ENCODE measurements at places on chromosomes 1 and 21.

DNA sequence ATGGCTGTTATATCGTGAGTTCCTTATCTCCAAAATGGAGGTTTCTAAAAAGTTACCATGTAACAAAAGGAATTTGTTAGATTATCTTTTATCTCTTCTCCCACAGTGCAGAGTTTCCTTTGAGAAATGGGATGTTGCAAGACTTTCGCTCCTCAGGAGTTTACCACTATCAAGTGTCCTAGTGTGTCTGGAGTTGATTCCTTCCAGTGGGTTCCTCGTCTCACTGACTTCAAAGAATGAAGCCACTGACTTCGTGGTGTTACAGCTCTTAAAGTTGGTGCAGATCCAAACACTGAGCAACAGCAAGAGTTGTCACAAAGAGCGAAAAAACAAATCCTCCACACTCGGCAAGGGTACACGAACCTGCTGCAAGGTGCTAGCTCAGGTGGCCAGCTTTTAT is 37.0 kb downstream of the SPAG17 start:
- no peak for DNase-seq

- DNase-seq = peak; percentile 90
These were observed 18.6 kb downstream of the AZIN2 start for GRCh38 chr1:33099290-33100118.

- DNase-seq = no peak
These were observed 36.5 kb upstream of the DENND1B start for GRCh38 chr1:197811769-197812168.

DNA sequence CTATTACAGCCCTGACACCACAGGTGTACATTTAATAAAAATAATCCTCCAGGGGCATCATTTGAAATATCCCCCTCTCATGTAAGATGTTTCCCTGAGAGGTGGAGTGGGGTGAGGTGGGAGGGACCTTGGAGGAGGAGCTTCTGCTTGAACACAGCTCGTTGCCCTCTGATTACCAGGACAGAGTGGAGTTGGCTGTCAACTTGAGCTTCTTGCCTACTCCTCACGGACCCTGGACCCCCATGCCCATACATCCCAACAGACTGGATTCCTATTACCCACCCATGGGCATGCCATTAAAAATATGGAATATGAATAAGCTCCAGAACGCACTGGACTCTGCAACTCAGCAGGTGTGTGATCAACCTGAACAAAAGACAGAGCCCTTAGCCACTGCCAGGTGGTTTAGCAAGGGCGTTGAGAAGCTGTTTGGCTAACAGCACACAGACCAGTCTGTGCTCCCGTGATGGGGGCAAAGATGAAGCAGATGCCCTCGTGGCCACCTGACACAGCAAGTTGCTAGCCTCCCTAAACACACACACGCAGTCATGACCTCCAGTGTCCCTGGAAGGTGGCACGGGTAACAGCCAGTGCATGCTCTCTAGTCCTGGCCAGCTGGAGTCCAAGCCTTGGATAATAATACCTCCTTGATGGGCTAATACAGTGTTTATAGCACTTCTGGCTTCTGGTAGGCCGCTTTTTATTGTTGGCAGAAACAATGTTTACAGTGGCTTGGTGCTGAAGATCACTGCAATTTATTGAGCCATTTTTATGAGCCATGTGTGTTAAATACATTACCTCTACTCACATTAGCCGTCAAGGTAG is 155.0 kb downstream of the TOMM20 start:
- DNase-seq = peak; percentile 7

GRCh38 chr1:66302815-66303214 is 231.1 kb upstream of the SGIP1 start:
- DNase-seq = no peak

DNA sequence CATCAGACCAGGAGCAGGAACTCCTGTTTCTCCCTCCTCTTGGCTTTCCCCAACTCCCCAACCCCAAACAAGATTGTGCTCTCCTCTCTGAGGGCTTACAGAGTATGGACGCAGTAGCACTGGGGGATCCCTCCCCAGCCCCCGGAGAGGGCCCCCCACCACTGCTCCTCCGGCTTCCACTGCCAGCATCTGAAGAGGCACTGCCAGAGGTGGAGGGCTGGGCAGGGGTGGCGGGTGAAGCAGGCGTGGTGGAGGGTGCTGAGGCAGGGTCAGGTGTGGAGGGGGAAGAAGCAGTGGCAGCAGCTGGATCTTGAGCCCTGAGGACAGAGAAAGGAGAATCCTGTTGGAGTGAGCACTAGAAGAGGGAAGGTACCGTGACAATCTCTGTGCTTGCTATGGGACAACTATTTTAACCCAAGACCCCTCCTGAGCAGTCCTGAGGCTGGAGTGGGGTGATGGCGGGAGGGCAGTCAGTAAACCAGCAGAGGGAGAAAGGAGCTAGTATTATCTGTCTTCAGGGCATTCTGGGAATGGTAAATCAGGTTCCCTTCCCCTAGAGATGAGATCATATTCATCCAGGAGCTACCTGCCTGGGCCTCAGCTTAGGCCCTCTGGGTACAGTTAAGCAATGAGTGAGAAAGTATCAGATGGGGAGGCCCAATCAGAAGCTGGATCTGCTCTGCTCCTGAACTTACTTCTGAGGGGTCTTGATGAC is 2.4 kb downstream of the UBQLN4 start:
- no peak for DNase-seq

GRCh38 chr1:26701995-26702679 is 6.3 kb downstream of the ARID1A start:
- DNase-seq = no peak

DNA sequence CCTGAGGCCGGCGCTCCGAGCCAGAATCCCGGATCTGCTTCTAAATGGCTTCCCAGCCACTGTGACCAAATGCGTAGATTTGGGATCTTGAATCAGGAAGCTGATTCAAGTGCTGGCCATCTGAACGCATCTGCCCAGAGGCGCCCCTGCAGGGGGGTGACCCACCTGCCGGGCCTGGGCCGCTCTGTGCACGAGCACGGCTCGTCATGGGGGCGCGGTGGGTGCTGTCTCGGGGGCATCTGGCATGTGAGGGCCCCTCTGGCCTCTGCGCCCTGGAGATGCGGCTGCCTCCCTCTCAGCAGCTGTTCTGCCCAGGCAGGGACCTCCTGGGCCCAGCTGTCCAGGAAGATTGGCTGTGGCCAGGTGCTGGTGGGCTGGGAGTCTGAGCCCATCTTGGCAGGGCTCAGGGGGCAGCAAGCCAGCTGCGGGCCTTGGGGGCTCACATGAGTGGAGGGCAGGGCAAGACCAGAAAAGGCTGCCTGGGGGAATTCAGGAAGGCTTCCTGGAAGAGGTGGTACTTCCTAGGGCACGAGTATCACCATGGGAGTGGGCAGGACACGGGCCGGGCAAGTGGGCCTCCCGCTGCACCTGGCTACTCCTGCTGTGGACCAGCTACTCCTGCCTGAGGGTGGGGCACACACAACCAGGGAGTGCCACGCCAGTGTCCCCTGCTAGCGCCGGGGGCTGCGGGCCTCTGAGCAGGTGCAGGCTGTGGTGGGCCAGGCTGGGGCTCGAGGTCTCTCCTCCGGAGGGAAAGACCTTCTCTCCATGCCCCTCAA is 25.1 kb downstream of the PLCH2 start:
- no peak for DNase-seq

Measured in activated CD4-positive, alpha-beta memory T cell treated with anti-CD3 and anti-CD28 coated beads for 36 hours (primary cell).